ENCODE measurements at places on chromosomes 3 and 15.

DNA sequence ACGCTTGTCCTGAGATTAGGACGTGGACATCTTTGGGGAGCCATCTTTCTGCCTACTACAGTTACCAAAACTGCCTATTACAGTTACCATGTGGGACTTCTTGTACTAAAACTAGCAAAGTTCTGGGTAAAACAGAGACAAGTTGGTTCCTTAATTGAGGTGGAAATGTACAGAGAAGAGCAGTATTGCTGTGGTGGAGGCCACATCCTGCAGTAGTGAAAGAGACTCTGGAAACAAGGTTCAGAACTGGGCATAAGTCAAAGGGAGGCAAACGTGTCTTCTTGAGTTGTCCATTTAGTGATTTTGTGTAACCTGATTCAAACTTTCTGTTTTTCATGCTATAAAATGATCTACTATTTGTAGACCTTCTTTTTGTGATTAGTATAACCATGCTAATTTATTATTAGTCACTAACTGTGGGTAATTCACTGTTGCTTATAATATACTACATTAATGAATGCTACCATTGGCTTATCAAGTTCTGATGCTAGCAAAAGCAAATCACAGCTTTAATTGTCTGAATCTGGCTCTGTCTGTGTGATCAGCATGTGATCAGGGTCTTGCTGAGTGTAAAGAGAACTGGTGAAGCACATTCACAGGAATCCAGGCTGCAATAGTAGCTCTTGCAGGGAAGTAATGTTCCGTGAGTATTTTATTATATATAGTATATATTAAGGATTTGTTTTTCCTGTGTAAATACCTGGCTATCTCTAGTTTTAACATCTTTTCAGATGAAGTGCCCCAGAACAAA, 207.9 kb upstream of the GAP43 start:
- no peak for DNase-seq

DNA sequence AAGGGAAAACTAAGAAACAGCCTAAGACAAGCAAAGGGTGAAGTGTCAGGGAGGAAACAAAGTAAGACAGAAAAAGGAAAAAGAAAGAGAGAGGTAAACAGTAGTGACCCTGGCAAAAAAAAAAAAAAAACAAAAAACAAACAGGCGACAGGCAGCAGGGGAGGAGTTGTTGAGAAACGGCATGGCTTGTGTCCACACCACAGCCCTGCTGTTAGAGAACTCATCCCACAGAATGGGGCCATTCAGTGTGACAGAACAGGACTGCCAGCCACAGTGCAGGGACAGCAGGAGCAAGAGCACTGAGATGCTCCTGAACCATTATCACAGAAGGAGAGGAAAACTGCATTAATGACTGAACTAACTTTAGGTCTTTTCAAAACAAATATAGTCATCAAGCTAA, 29.7 kb downstream of the MECOM start:
- no peak for DNase-seq

DNA sequence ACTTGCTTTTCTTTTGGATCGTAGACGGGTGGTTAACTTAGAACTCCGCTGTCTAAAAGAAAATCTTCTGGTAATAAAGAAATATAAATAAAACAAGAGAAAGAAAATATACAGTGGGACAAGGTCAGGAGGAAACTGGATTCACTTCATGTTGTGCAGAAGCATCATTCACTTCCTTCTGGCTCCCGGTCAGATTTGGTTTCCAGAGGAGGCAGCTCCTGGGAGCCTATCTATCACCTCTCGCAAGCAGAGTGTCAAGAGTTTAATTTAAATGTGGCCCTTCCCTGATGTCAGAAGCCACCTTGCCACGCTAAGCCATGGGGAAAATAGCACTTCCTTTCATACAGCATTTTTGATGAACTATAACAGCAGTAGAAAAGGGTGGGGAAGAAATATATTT, 139.1 kb downstream of the NSMCE3 start:
- no peak for DNase-seq

- DNase-seq = no peak
These were observed at the start of gene DNAH12 for GRCh38 chr3:57544181-57545125. TSS of gene DNAH12 (minus strand) at chr3:57544344. CDS start at chr3:57542870, 1,474 bp downstream.

DNA sequence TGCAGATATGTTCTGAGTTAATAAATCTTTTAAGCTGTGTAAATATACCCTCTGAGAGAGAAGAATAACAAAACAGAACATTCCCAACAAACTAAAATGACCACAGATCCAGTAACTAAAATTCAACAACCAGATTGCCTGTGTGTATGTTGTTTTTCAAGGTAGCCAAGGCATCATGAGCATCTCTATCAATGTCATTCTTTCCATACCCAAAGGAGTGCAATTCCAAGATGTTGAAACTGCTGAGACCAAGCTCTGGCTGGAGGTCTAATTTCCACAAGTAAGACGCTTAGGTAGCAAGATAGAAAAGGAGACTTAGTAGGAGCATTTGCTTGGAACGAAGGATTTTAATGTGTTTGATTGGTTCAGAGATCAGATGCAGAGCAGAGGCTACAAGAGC, 276.3 kb downstream of the RBMS3 start:
- DNase-seq = no peak

DNA sequence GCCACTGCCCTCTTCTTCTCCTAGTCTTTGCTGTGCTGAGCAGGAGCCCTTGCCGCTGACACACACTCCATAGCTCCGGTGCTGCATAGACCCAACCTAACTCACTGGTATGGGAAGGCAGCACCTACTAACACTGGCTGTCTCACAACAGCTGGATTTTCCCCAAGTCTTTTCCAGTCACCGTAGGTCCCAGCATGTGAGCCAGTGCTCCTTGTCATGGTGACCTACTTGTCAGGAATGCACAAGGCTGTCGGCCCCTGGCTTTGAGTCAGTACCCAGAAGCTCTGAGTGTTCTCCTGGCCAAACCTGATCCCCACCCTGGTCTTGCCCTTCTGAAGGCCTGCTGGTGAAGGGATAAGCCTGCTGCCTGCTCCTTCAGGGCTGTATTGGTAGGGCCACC, 25.7 kb downstream of the AMOTL2 start:
- no peak for DNase-seq

DNA sequence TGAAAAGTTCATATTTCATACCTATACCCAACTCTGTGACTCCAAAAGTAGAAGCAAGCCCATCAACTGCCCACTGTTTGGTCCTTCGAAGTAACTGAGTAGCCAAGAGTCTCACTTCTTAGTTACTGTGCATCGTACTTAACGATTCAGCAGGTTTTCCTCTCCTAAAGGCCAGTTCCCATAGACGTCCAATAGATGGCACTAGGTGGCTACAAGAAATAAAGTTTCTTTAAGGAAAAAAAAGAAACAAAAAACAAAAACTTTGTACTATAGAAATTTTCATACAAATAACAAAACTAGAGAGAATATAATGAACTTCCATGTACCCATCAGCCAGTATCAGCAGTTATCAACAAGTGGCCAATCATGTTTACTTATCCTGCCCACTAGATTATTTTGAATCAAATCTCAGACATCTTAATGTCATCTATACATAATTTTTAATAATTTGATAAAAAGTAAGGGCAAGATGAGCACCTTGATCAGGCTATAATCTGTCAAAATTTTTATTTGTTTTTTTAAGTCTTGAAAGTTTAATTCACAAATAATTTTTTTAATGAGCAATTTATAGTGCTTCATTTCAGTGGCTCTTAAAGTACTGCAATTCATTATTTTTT, 63.8 kb upstream of the ACP3 start:
- DNase-seq = no peak

- DNase-seq = no peak
These were observed 14.6 kb downstream of the NEK4 start for GRCh38 chr3:52756141-52756540.

DNA sequence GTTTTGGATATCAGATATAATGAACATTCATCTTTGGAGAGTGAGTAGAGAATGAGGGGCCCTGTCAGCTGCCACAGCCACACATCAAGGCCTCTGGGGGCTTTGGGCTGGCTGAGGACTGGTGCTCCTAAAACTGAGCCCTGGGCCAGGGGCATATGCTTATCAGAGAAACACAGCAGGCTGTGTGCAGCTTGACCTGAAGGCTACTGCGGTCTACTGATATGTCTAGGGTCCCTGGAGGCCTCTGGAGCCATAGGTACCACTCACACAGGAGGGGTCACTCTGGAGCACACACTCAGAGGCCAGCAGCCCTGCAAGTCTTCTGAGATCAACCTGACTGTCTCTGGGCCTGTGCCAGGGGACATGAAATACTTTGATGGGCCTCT, 7.6 kb downstream of the TF start:
- DNase-seq = no peak

DNA sequence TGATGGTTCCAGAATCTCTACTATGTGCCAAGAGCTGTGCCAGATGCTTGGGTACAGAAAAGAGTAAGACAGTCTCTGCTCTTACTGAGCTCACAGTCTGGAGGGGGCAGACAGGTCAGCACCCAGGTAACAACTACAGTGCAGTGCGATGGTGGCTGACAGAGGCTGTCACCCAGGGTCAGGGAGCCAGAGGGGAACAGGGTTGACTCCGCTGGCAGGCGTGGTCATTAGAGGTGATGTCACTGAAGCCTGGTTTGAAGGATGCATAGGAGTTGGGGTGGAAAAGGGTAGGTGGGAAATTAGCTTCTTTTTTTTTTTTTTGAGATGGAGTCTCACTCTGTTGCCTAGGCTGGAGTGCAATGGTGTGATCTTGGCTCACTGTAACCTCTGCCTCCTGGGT, 31.5 kb downstream of the GNB5 start:
- DNase-seq = no peak

DNA sequence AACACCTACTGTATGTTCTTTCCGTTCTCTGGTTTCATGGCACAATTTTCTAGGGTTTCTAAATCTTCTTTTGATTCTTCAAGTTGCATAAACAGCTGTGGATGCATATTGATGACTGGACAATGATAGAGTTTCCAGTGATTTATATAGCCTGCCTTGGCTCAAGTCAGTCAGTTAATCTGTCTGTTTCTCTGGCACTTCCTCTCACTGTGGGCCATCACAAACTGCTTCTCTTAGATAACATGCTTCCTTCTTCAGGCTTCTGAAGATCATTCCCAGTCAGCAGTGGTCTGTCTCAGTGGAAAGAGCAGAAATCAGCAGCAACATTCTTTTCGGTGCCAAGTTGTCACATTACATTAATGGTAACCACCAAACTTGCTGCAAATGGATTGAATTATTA, 207.2 kb downstream of the RYR3 start:
- DNase-seq = no peak

GRCh38 chr3:165522386-165522785, 314.8 kb downstream of the BCHE start:
- no peak for DNase-seq

DNA sequence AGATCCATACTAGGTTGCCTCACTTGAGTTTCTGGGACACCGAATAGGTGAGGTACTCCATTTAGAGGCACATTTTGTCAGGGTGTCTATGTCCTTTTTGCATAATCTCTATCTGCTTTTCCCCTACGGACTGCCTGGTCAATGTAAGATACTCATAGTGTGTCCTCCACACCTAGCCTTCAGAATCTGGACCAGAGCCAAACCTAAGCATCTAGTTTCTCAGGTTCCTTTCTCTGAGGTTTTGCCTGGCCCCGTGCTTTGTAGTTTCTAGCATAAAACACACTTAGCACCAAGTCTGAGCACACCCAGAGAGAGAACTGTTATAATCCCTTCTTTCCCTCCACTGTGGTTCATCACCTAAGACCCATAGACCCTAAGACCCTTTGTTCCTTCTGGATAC, 105.9 kb upstream of the MLF1 start:
- no peak for DNase-seq

DNA sequence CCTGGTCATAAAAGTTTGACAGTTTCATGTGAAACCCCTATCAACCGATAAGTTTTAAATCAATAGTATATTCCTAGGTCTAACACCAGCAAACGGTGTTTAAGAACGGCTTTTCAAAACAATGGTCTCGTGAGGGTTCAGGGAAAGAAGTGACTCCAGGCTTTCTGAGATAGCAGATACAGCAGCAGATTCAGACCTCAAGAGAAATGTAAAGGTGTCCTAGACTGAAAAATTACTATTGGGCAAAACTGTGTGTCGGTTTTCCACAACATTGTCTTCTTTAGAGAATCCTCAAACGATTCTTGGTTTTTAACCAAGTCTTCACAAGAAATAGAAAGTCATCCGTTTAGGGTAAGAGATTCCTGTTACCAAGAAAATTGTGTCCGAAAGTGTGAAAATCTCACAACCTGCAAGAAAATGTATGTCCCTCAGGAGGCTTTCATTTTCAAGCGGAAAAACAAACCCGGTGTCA, 1.2 kb downstream of the SETD2 start:
- no peak for DNase-seq

DNA sequence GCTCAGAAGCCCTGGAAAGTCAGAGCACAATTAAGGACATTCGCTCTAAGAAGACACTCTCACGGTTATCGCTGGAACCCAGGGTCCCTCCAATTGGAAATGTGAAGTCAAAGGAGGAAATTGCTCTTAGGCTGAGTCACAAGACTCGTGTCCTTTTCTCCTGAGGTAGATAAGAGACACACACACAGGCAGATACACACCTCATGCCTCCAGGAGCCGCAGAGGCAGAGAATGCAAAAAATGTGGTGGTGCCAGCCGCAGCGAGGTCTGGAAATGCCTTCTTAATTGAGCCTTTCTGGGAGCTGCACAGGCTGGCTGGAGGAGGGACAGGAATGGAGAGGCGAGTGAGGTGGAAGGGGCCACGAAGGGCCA, 189.3 kb downstream of the OPA1 start:
- no peak for DNase-seq

Data from T-helper 1 cell (primary cell).